ENCODE measurements at places on chromosomes 2 and 18.

DNA sequence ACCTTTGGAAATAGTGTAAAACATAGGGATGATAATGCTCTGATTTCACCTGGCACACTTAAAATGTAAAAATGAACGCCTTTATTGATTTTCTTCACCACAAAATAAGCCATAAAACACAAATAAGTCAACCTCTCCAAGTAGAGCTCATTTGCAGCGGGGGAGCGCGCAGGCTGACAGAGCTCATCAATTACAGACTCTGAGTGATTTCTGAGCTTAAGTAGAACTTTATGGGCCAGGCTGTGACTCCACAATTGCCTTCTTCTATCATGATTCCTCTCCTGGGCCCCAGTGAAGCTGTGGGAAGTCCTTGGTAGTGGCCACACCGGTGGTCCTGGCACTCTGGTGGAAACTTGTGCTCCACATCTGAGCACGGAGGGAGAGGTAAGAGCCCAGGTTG is 789.0 kb upstream of the RAB6C start:
- no peak for DNase-seq

- no peak for DNase-seq
Observed at GRCh38 chr18:7940971-7941370, 373.9 kb downstream of the PTPRM start.

DNA sequence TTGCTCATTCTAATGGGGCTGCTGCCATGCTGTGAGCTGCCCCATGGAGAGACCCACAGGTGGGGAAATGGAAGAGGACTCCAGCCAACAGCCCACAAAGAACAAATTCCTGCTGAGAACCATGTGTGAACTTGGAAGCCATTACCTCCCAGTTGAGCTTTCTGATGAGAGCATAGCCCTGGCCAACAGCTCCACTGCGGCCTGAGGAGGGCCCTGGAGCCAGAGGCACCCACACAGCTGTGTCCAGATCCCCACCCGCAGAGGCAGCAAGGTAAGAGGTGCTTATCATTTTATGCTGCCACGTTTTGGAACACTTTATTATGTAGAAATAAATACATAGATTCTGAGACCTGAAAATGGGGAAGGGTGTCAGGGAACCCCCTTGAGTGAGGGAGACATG is 44.2 kb upstream of the OTOS start:
- DNase-seq, result no peak

DNA sequence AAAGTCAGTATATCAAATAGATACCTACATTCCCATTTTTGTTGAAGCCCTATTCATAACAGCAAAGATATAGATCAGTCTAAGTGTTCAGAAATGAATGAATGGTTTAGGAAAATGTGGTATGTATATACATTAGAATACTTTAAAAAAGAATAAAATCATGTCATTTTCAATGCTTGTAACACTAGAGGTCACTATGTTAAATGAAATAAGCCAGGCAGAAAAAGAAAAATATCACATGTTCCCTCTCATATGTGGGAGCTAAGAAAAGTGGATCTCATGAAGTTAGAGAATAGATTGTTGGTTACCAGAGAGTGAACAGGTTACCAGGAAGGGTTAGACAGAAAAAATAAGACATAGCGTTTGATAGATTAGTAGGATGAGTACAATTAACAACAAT is 1111.0 kb upstream of the SLC39A10 start:
- no peak for DNase-seq

DNA sequence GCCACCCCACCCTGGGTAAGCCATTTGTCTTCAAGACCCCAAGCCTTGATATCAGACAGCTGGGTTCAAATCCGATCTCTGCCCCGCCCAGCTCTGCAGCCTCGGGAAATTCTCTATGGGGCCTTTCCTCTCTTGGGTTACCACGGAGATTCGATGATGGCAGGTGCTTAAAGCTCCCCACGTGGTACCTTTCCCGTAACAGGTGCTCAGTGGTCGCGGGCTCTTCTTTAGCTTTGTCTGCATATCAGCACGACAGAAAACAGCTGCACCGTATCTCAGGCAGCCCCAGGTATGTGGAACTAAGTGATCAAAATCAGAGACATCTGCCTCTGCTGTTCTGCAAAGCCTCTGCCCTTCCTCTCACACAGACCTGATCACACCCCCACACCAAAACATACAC is 37.4 kb downstream of the TTC32 start:
- no peak for DNase-seq

DNA sequence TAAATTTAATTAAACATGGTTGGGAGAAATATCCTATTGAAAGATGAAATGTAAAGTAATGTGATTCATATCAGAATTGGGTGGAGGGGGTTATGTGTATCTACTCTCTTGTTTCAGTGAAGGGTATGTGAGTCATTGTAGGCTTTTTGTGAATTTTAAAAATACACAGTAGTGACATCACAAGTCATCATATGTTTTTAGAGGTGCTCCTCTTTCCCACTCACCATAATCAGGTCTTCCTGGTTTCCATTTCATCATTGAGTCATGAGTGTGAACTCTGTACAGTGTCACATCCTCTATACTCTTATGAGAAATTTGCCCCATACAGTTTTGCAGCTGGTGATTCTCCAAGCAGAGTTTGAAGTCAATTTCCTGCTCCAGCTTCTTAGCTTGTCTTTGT is 18.8 kb downstream of the FSIP2 start:
- DNase-seq, result no peak

GRCh38 chr18:75066936-75067335 is 142.0 kb downstream of the PTGR3 start:
- DNase-seq, result no peak

DNA sequence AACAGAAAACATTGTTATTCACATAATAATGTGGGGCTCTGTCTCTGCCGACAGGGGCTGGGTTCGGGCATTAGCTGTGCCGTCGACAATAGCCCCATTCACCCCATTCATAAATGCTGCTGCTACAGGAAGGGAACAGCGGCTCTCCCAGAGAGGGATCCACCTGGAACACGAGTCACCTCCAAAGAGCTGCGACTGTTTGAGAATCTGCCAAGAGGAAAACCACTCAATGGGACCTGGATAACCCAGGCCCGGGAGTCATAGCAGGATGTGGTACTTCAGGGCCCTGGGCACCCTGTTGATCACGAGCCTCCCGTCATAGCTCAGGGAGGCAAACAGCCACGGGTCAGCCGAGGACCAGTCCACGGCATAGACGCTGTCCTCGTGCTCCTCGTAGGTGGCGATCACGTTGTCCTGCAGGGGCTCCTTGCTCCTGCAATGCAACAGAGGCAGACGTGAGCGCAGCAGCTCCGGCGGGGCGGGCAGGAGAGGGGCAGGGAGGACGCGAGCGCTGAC is 188.5 kb downstream of the EIPR1 start:
- no peak for DNase-seq

GRCh38 chr2:18792684-18793083 is 203.3 kb upstream of the NT5C1B start:
- DNase-seq, result no peak

- DNase-seq, result no peak
Observed at GRCh38 chr2:217338306-217338916, 478.5 kb upstream of the TNP1 start.

GRCh38 chr2:189369566-189369965 is 71.7 kb upstream of the WDR75 start:
- no peak for DNase-seq

- no peak for DNase-seq
Observed at GRCh38 chr2:150129921-150130575, 357.4 kb downstream of the RND3 start.

- DNase-seq, result no peak
Observed at GRCh38 chr2:11657646-11658045, 12.3 kb downstream of the NTSR2 start.

DNA sequence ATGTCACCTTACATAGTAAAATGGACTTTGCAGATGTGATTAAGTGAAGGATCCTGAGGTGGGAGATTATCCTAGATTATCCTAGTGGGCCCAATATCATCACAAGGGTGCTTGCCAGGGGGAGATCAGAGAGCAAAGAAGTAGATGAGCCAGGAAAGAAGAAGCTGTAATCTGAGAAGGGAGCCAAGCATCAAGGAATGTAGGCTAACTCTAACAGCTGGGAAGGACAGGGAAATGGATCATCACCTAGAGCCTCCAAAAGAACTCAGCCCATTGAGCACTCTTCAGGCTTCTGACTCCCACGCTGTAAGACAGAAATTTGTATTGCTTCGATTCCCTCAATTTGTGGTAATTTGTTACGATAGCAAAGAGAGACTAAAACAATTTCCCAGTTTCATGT is 309.9 kb downstream of the LRP1B start:
- no peak for DNase-seq

DNA sequence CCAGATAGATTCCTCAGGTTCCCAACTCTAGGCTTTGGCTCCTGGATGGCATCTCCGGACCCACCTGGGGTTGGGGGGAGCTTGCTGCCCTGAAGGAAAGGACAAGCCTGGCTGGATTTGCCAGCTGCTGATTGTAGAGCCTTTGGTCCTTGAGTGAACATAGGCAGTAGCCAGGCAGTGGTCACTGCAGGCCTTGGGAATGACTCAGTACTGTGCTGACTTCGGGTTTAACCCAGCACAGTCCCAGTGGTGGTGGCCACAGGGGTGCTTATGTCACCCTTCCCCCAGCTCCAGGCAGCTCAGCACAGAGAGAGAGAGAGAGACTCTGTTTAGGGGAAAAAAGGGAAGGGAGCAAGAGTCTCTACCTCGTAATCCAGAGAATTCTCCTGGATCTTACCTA is 27.7 kb upstream of the ACTR2 start:
- DNase-seq, result no peak

- DNase-seq, result no peak
Observed at GRCh38 chr2:170587922-170588321, 127.2 kb upstream of the SP5 start.

DNA sequence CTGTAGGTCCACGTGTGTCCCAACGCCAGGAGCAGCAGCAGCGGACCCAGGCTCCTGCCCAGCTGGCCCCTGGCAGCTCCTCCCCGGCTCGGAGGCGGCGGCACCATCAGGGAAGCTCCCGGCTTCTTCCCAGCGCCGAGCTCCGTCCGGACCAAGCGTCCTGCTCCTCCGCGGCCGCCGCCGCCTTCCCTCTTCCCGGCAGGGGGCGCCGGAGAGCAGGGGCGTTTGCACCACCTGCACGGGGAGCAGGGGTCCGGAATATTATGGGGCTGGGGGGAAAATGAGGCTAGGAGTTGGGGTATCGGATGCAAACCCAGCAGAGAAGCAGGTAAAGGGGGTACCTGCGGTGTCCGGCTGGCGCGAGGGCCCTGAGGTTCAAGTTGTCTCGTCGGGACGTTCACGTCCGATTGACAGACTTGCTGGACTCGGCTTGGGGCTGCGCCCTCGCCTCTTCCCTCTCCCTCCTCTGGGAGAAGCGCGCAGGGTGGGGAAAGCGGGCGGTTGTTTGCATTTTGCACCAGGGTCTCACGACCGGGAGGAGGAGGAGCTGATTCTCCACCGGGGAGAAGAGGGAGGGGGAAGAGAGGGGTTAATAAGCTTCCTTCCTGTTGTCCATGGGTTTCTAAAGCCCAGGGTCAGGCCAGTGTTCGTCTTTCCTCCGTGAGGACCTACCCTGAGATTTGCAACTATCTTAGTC is at the start of gene CCBE1:
TSS of gene CCBE1 (minus strand) at position 188 of the 697 bp plus-strand sequence.
- no peak for DNase-seq

- no peak for DNase-seq
Observed at GRCh38 chr18:43161528-43161927, 46.0 kb upstream of the RIT2 start.

- no peak for DNase-seq
Observed at GRCh38 chr2:126898636-126899035, at the start of gene TEX51. TEX51 (plus strand) TSS chr2:126898890; CDS start chr2:126898919, 29 bp downstream.

GRCh38 chr18:48129621-48130082 is 199.2 kb upstream of the SMAD2 start:
- DNase-seq, result no peak

- no peak for DNase-seq
Observed at GRCh38 chr2:230787101-230787500, 74.5 kb downstream of the CAB39 start.

DNA sequence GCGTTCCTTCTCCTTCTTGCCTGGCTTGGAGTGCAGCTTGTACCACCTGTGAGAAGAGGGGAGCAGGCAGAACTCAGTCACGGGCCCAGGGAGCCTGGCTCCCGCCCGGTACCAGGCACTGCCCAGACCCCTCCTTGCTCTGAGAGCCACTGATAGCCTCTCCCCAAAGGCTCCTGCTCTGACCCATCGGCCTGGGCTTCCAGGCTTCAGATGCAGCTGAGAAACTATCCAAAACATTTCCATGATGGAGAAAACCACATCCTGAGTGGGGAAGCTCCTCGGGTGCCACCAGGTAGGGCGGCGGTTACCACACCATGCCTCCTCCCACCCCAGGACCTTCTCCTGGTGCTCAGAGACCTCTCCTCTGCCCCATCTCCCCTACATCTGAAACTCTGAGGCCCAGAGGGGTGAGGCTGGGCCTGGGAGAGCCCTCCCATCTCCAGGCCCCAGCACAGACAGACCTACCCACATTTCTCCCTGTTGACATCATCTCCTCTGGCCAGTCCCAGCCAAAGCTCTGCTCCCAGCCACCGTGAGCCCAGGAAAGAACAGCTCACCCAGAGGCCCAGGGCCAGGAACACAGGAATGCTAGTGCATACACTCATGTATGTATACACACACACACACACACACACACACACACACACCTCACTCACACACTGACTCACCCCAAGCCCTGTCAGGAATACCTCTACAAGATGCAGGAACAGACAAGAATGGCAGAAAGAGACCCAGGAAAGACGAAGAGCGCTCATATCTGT is 17.9 kb upstream of the SFXN5 start:
- no peak for DNase-seq

DNA sequence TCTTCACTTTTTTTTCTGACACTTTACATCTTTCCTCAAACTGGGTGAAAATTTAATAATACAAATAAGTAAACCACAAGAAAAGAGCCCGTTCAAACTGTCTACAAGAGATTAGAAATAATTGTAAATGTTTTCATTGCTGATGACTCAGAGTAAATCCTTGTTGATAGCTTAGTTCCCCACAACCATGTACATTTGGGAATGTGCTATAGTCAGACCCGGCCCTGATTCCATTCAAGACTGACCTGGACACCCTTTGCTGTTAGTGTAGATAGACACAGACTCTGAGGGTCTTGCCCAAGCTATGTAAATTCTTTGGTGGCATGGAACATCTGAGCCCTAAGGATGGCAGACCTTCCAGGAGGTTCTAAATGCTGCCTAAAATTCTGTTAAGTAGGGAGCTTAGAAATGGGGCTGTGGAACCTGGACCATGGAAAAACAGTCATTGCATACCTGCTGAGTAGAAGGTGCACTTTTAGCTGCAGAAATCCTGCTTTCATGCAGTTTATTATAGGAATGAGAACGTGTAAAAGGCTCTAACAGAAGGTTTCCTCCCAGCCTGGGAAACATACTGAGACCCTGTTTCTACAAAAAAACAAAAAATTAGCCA is 3.7 kb downstream of the MALT1 start:
- no peak for DNase-seq

DNA sequence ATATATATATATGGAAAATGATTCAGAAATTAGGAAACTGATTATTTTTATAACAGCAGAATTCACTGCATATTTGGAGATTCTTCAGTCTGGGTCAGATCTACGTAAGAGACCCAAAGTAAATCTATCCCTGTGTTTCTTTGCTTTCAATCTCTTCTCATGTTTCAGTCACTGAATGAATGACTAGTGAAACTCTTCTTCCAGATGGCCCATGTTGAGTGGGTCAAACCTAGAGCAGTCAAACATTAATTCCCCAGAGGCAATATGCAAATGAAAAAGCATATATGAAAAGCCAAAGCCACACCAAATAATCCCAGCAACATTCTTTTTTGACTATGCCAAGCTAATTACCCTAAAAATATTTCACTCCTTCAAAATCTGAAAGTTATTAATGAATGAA is 317.3 kb downstream of the RBM43 start:
- no peak for DNase-seq

GRCh38 chr2:241577413-241578122 is 19.0 kb downstream of the BOK start:
- DNase-seq, result no peak

Measured in activated T-cell treated with anti-CD3 and anti-CD28 coated beads for 4 hours (primary cell).